ENCODE measurements at places on chromosomes 1 and 21.

GRCh38 chr1:147849098-147849895 is 53.3 kb upstream of the GJA8 start:
- peak; percentile 25 for DNase-seq

- no peak for DNase-seq
Observed at GRCh38 chr1:41609166-41609883, 124.8 kb upstream of the EDN2 start.

DNA sequence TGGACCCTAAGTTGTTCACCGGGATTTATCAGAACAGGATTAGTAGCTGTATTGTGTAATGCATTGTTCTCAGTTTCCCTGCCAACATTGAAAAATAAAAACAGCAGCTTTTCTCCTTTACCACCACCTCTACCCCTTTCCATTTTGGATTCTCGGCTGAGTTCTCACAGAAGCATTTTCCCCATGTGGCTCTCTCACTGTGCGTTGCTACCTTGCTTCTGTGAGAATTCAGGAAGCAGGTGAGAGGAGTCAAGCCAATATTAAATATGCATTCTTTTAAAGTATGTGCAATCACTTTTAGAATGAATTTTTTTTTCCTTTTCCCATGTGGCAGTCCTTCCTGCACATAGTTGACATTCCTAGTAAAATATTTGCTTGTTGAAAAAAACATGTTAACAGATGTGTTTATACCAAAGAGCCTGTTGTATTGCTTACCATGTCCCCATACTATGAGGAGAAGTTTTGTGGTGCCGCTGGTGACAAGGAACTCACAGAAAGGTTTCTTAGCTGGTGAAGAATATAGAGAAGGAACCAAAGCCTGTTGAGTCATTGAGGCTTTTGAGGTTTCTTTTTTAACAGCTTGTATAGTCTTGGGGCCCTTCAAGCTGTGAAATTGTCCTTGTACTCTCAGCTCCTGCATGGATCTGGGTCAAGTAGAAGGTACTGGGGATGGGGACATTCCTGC is 3.9 kb upstream of the OLFML3 start:
- DNase-seq, result no peak

DNA sequence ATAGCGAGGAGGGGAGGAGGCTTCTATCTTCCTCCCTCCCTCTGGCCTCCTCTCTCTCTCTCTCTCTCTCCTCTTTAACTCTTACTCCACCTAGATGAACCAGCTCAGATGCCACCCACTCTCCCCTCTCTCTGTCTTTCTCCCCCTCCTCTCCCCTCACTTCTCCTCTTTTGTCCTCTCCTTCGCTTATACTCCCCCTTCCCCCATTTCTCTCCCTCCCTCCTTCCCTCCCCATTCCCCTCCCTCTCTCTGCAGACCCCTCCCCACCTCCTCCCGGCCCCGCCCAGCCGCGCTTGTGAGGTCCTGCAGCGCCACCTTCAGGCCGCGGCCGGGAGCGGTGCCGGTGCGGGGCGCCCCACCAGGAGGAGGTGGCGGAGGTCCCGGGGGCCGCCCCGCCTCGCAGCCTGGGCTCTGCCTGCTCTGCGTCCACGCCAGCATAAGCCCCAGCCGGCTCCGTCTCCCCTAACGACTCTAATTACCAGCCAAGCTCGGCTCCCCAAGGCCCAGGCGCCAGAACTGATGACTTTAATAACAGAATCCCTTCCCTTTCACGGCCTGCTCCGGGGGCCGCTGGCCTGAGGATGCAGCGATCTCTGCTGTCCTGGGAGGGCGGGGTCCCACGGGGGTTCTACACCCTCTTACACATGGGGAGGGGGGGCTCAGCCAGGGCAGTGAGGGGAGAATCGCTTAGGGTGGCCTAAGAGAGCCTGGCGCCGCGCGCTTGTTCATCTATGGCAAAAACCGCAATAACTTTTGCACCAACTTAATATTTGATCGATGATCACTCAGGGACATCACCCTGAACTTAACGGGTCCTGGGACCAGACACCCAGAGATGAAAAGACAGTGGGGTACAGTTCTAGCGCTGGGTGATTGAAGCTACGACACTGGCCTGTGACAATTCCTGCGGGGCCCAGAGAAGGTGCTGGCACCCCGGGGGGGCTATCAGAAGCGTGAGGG is 637.3 kb downstream of the MATN1 start:
- DNase-seq, result no peak

DNA sequence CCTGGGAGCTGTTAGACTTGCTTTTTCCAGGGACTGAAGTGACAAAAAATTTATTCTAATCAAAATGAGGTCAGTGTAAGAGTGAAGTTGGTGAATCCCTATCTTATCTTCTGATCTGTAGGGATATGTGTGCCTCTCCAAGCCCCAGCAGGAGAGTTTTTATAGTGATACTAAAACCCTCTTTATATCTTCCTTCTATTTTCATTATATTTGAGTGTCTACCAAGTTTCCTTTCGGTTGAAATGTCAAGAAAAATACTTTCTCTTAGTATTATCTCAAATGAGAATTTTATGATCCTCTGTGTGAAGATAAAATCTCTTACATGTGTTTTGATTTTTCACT is 18.9 kb downstream of the C1orf21 start:
- DNase-seq, result no peak

GRCh38 chr1:169326261-169326955 is 41.2 kb downstream of the NME7 start:
- DNase-seq, result no peak

DNA sequence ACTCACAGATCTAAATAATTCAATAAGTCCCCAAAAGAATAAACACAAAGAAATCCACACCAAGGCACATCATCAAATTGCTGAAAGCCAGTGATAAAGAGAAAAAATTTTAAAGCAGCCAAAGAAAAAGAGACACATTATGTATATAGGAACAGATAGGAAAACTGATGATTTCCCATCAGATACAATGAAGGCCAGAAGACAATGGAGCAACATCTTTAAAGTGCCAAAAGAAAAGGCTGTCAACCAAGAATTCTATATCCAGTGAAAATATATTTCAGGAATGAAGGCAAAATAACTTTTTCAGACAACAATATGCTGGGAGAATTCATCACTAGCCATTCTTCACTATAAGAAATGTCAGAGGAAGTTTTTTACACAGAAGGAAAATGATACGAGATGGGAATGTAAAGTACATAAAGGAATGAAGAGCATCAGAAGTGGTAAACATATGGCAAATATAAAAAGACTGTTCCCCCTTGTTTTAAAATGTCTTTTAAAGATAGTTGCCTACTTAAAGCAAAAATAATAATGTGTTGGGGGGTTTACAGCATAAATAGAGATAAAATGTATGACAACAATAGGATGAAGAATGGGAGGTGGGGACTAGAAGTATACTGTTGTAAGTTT is 9.4 kb upstream of the MYOG start:
- DNase-seq, result no peak

DNA sequence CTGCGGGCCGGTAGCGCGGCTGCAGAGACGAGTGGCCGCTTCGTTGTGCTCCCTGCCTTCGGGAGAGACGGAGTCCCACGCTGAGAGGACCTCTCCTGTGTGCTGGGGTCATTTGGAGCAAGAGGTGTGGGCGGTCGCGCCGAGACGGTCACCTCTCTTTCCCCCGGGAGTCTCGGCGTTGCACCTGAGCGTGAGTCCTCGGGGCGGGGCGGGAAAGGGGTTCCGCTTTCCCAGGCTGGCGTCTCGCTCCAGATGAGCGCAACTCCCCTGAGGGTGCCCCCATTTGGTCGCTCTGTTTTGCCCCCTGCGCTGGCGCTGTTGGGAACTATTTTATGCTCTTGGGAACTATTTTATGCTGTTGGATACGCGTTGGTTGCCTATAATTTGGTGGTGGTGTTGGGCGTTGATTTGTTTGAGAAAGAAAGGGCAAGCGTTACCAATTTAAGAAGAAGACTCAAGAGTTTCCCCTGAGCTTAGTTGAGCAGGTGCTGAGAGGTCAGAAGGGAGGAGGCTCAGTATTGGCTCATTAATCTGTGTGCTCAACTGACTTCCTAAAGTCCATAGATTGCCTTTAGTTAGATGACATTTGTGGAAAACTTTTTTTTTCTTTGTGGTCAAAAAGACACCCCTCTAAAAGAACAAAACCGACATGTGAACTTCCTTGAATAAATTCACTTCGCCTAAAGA is 683 bp downstream of the LRRC8B start:
- DNase-seq, result no peak

- no peak for DNase-seq
Observed at GRCh38 chr1:53547231-53547790, 88.1 kb downstream of the DMRTB1 start.

- DNase-seq, result no peak
Observed at GRCh38 chr1:60223158-60223557, 149.6 kb upstream of the C1orf87 start.

DNA sequence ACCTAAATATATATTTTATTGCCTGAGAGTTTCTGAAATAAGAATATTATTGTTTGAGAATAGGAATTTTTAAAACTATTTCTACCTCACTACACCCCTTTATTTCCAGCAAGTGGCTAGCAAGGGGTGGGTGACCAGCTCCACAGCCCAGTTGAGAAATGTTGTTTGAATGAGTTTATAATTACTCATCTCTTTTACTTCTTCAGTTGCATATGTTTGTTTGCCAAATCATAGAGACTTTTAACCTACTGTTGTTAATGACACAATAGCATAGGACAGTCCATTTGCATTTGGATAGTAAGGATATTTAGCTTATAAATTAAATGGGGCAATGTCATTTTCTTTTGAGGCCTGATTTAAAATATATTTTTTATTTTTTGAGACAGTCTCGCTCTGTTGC is 127.8 kb downstream of the NRDC start:
- DNase-seq, result no peak

GRCh38 chr1:62435231-62436038 is 1.4 kb upstream of the USP1 start:
- DNase-seq, result no peak

- no peak for DNase-seq
Observed at GRCh38 chr21:44708213-44708865, 3.0 kb downstream of the TSPEAR start.

DNA sequence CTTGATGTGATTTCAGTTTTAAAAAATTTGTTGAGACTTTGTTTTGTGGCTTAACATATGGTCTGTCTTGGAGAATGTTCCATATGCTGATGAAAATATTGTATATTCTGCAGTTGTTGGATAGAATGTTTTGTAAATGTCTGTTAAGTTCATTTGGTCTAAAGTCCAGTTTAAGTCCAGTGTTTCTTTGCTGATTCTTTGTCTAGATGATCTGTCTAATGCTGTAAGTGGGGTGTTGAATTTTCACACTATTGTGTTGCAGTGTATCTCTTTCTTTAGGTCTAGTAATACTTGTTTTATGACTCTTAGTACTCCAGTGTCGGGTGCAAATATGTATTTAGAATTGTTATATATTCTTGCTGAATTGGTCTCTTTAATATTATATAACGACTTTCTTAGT is 10.9 kb upstream of the MPC2 start:
- no peak for DNase-seq

- DNase-seq, result no peak
Observed at GRCh38 chr1:151511636-151512215, 539 bp downstream of the CGN start.

DNA sequence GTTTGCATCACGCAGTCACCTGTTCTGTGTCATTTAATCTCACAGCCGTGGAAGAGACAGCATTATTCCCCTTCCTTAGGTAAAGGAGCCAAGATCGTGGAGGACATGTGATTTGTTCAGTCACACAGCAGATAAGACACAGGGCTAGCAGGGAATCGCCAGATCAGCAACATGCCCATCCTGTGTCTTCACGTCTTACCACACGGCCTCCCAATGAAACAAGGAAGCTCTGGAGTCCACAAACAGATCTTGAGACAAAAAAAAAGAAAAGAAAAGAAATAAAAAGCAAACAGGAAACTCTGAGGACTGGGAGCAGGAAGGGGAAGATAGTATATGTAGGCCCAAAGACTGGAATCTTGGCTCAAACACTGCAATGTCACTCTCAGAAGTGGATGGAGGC is 155.3 kb downstream of the ADSS2 start:
- no peak for DNase-seq

DNA sequence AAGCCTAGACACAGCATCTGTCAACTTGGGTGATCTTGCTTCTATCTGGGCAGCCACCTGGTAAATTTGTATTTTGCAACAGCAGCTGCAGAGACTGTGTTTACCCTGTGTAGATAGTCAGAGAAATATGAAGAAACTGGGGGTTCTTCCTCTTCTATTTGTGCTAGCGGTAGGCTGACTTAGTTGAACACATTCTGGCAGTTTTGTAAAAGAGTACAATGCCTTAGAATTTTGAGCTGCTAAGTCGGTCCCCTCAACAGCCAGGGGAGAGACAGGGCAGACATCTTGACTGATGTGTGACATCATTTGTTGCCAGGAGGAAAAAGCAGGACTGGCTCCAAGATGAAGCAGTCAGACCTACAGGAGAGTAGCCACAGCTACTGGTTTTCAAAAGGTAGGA is 53.7 kb downstream of the KCNJ6 start:
- no peak for DNase-seq

- no peak for DNase-seq
Observed at GRCh38 chr1:79852004-79852403, 845.5 kb upstream of the ADGRL4 start.

DNA sequence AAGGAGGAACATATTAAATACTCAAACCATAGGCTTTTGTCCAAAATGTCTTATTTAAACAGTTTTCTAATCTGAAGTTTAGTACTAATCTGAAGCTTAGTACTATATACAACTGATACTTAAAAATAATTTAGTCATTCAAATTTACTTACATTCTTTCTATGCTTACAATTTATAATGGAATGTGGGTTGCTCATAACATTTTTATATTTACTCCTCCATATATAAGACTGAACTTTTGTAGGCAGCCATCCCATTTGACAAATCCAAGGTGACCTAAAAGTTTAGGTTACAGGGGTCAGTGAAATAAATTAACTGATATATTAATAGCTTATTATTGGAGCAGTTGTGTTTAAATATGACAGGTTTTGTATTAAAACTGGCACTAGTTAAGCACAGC is 570.6 kb downstream of the DPYD start:
- DNase-seq, result no peak

DNA sequence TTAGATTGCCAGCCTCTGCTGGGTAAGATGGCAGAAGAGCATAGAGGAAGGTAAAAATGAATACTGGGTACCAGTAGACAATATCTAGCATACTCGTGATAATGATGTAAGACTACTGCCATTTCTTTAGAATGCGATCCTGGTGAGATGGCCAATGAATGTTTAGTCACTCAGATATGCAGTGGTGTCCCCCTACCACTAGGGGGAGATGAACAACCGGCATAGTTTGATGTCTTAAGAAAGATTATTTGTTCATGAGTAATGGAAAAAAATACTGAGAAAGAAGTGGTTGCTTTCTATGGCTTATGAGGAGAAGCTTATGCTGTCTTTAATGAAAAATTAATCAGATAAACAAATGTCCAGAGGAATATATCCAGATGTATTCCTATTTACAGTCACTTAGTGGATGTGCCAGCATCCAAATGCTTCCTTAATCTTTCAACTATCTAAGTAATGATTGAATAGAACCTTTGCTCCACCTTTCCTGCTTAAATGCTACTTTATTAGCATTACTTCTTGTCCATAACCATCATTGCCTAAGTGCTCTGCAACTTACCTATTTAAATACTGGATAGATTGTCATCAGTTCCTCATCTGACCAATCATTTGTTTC is 256.6 kb downstream of the ST6GALNAC3 start:
- DNase-seq, result no peak

All from NCI-H187 treated with DMSO at 0.1 percent for 48 hours (cell line).